EL (cell line): ENCODE measurements at places on chromosomes 7 and 10.

DNA sequence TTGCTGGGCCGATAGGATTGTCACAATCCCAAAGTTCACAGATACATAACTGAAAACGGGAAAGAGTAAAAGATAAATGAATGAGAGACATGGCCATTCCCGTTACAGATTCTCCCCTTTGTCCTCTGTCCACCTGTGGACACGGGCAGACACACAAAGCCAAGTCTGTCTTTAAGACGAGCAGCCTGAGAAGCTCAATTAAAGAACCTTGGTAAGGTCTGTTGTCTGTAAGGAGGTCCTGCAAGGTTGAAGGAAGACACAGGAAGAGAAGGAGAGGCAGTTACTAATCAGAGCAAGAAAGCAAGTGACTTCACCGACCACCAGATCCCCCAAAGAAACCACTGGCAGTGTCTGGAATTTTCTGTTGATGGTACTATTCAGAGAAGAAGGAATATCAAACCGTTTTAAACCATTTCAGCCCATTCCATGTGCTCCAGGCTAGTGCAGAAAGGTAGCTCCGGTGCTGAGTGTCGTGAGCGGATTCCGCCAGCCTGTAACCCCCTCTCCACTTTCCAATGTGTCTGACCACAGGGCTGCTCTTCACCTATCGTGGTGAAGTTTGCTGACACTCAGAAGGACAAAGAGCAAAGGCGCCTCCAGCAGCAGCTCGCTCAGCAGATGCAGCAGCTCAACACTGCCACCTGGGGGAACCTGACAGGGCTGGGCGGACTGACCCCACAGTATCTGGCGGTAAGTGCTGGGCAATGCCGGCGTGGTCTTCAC lies 252.6 kb downstream of the CELF2 start:
- peak; percentile 32 for DNase-seq

DNA sequence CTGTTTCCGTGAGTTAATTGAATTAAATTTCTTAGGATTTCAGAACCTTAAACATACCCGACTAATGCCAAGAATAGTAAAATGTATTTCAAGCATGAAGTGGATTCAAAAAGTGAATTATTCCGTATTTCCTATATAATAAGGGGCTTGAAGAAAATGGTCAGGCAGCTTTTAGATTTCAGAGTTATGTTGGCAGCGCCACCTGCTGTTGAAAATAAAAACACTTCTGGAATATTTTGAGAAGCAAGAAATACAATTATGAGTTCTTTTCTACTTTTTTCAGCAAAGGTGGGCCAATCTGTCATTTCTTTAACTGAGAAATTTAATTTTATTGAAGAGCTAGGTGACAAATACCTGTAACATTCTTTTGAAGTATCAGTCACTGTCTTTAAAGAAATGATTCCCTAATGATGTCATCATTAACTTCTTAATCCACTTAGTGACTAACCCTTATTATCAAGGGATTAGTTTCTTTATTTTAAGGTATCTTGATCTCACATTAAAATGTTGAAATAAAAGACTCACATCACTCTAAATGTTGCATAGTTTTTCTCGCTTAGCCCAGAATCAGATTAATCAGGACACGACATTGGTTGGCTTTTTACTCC lies 36.6 kb upstream of the AGR3 start:
- peak; percentile 51 for DNase-seq

DNA sequence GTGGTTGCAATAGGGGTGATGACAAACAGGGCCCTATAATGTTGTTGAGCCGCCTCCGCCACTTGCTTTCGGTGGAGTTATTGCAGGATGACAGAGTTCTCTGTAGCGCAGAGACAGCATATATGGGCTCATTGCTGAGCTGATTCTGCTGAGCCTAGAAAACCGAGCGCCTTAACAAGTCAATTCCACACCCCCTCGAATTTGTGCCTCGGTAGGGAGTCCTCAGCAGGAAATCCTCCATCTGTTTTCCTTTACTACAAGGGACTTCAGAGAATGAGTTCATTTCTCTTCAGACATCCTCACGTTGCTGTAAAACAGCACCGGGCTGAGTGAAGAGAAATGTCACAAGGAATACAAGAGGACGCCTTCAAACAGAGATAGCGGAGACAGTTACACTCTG lies 90.7 kb upstream of the KIAA1217 start:
- DNase-seq = no peak

- peak; percentile 44 for DNase-seq
Measured at GRCh38 chr10:24449321-24449740, 240.4 kb downstream of the KIAA1217 start.

GRCh38 chr10:78765726-78766335 lies 302.9 kb upstream of the ZMIZ1 start:
- no peak for DNase-seq

DNA sequence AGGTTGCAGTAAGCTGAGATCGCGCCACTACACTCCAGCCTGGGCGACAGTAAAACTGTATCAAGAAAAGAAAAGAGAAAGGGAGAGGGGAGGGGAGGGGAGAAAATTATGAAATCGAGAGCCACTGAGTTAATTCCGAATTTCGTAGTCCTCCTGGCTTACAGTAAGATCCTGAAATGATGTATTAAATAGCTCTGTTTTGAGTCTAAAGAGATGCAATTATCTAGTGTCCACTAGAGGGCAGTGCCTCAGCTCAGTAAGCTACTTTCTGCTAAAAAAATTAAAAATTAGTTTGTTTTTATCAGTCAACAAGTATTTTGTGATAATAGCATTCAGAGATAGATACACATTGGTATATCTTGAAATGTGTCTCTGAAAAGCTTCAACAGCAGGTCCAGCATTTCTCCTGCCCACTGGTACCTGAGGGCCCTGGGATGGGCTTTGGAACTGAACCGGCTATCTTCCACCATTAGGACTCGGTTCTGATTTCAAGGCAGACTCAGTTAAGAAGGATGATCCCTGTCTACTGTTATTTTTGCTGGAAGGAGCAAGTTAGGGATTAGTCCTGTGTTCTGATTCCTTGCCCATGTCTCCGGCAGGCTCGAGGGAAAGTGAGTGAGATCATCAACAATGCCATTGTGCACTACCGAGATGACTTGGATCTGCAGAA lies 19.5 kb downstream of the TSPAN33 start:
- peak; percentile 46 for DNase-seq
